IPS-NIHi11 (cell line): ENCODE measurements at places on chromosomes 5 and 9.

DNA sequence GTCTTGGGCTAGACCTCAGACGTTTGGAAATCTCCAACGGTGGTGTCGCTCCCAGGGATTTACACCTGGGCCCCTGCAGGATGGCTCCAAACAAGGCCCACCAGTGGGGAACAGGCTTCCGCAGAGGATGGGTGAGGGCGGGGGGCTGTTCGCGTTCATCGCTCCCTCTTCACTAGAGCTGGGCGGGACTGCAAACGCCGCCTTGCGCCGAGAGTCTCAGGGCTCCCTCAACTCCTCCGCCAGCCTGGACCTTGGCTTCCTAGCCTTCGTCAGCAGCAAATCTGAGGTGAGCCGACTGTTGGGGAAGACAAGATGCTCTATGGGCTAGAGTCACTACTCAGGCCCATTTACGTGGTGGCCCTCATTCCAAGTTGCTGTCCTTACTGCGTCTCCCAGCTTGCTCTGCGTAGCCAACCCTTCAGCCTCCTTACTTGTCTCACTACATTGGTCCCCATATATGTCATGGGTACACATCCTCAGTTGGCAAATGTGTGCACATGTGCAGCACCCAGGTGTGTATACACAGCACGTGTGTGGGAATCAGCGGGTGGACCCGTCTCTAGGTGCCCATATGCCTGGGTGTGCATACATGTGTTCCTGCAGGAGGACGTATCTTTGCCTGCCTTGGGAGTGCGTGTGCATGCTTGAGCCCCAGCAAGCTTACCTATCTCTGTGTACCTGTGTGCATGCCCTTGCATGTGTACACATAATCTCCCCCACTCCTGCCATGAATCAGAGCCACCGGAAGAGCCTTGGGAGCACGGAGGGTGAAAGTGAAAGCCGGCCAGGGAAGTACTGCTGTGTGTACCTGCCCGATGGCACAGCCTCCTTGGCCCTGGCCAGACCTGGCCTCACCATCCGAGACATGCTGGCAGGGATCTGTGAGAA lies 10.5 kb downstream of the RGS14 start:
- no peak for DNase-seq

GRCh38 chr5:151733358-151734063 lies 24.9 kb downstream of the ATOX1 start:
- no peak for DNase-seq

GRCh38 chr9:124221676-124222075 lies 36.1 kb upstream of the NEK6 start:
- DNase-seq, result no peak

DNA sequence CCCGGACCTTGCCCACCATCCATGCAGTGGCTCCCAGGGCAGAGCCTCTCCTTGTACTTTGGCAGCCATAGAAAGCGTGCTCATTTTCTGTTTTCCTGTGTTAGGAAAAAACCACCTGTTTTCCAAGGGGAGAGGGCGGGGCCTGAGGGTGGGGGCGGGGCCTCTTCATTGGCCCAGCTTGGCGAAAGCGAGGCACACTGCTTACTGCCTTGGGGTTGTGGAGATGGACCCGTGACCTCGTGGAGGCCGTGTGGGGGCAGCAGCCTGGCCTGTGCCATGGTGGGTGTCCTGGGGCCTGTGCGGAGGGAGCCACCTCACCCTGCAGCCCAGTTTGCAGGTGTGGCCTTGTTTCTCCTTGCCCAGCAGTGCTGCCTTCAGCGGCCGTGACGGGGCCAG lies 4.4 kb upstream of the TOR4A start:
- DNase-seq, result peak; percentile 67

DNA sequence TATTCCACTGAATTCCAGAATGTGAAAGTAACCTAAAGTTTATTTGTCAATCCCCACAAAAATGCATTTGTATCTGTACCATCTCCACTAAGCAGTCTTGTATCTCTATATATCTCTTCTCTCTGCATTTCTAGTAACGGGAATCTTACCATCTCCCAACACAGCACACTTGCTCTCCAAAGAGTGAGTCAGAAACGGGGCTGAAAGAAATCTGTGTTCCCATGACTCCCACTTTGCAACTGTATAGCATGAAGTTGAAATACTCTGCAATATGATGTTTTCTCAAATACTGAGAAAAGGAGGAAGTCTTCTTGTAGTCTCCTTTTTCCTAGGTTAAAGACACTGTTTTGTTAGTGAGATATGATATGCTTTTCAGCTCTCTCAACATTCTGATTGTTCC lies 848.8 kb upstream of the ACO1 start:
- DNase-seq, result no peak

DNA sequence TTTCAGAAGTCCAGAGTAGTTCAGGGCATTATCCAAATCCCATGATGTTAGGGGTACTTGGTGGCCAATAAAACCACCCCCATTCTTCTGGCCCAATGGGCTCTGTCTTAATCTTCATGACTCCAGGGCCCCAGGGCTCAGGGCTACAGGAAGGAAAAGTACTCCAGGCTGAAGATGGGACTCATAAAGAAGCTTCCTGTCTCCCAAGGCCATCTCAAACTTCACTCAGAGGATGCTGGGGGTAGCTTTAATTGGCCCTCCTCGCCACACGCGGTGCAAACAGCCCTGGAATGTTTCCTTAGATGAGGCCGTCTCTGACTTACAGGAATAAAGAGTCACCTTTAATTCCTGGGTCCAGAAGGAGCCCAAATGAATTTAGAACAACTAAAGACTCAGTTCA lies 52.3 kb downstream of the BOD1 start:
- DNase-seq, result no peak

DNA sequence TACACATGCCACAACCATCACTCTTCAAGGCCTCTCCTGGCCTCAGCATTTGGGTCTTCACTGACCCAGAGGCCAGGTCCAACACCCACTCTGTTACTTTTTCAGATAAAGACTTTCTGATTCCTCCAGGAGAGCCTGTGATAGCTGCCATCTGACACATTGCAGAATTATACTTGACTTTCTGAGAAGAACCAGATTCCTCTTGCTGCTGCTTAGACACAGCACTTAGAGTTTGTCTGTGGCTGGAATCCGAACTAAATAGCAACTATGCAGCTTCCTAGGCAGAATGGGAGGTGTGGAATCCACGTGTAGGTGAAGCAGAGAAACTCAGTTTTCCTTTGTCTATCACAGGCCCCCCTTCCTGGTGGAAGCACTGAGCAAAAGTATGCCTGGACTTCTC lies 344.7 kb upstream of the SLC30A5 start:
- no peak for DNase-seq

GRCh38 chr5:121251954-121252353 lies 599.7 kb upstream of the FTMT start:
- no peak for DNase-seq
